ENCODE measurements at places on chromosomes 5 and 9. TPM values are rescaled to one million over a fixed set of nuclear protein-coding genes. Genes with fewer than 3 reads are reported as not detected.

The CD180 gene
- polyA plus RNA-seq: 0.11 TPM

The TRPM6 gene
- 0.11 TPM for polyA plus RNA-seq

The C9orf153 gene
- polyA plus RNA-seq: 0.18 TPM

The ITK gene
- 0.34 TPM for polyA plus RNA-seq

- no peak for DNase-seq
Observed at GRCh38 chr5:116961021-116961420, 386.4 kb upstream of the SEMA6A start.

- no peak for DNase-seq
Observed at GRCh38 chr5:71475788-71476384, 20.4 kb downstream of the BDP1 start.

GRCh38 chr5:11596657-11597071, 307.6 kb downstream of the CTNND2 start:
- DNase-seq: no peak

GRCh38 chr5:68332556-68332955, 117.0 kb downstream of the PIK3R1 start:
- DNase-seq: no peak

DNA sequence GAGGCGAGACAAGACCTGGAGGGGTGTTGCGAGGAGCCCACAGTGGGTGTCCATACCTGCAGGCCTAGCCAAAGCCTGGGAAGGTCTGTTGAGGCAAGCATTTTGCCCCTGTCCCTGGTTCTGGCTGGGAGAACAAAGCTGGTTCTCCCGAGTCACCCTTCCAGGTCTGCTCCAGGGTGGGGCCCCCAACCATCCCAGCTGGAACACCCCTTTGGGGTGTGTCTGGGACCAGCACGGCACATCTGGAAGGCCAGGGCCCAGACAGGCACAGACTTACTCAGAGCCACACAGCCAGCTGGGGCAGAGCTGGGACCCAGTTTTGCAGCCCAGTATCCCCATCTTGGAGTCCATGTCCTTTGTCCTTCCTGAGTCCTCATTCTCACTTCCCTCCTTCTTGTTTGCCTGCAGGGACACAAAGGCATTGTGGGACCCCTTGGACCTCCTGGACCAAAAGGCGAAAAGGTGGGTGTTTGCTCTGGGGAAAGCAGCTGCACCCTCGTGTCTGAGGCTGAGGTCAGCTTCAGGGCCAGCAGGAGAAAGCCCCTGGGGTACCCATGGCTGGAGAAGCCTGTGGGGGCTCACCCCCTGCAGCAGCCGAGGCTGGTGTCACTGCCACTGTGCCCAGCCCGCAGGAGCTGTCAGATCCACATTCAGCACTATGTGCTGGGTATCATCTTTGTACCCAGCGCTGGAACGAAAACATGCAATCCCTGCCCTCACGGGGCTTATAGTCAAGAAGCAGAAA, 38.4 kb upstream of the ORM1 start:
- peak; percentile 8 for DNase-seq

Measured in right cardiac atrium (tissue), 5 donors.